Suprapubic skin (tissue), 4 donors: ENCODE measurements at places on chromosomes 16 and 17. TPM values are rescaled to one million over a fixed set of nuclear protein-coding genes. Genes with fewer than 3 reads are reported as not detected.

DNA sequence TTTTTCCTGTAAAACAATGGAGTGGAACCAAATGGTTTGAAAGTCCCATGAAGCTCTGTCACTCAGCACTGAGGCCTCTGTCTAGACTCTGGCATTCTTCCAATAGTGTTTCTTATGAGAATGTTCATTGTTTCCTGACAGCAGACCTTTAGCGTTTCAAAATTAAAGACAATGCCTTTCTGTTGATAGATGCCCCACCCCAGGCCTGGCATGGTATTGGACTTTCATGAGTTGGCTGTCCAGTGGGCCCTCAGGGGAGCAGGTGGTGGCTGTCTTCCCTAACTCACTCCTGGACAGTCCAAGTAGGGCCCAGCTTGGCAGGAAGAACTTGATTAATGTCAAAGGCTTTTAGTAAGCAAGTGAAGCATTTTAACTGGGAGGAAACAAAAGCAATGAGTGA lies 186.5 kb upstream of the CCL2 start:
- no peak for DNase-seq

DNA sequence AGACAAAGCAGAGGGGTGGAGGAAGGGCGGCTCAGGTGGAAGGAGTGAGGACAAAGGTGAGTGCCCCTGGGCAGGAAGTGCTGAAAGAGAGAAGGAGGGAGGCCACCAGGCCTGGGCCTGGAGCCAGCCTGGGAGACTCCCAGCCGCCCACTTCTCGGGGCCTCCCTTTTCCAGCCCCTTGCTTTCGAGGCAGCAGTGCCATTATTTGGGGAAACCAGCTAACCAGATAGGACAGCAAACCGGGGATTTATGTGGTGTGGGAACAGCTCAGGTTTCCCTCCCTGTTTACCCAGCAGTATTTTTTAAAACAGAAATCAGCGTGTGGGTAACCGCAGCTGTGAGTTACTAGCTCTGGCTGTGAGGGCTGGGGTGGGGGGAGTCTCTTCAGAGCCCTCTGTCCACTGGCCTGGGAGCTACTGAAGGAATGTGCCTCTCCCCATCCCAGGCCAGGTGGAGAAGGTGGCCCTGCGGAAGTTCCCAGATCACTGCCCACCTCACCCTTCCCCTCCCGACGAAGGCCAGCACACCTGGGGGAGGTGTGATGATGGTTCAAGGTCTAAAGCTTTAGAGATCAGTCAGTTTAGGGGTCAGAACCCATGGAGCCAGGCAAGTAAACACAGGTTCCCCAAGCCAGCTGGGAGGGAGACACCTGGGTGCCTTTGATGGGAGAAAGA lies 8.4 kb upstream of the MEOX1 start:
- DNase-seq, result no peak

DNA sequence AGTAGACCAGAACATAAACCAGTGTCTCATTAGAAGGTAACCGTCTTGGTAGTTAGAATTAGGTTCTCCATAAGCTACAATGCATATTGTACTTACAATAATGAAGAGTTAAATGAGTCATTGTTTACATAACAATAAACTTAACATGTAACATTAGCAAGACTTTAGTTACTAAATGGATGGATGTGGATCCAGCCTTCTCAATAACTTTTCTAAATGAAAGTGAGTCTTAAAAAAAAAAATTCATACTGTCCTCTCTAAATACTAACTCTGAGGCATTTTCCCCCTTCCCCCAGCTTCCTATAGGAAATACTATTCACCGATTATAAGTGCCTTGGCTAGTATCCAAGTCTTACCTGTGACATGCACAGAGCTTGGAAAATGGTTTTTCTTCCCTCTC lies 155.3 kb downstream of the CYB561 start:
- no peak for DNase-seq

NPIPA7 gene
- total RNA-seq, result 10.0 TPM

ARL5C gene
- total RNA-seq, result not detected

GRCh38 chr16:50178491-50178941 lies 25.4 kb downstream of the TENT4B start:
- no peak for DNase-seq

DNA sequence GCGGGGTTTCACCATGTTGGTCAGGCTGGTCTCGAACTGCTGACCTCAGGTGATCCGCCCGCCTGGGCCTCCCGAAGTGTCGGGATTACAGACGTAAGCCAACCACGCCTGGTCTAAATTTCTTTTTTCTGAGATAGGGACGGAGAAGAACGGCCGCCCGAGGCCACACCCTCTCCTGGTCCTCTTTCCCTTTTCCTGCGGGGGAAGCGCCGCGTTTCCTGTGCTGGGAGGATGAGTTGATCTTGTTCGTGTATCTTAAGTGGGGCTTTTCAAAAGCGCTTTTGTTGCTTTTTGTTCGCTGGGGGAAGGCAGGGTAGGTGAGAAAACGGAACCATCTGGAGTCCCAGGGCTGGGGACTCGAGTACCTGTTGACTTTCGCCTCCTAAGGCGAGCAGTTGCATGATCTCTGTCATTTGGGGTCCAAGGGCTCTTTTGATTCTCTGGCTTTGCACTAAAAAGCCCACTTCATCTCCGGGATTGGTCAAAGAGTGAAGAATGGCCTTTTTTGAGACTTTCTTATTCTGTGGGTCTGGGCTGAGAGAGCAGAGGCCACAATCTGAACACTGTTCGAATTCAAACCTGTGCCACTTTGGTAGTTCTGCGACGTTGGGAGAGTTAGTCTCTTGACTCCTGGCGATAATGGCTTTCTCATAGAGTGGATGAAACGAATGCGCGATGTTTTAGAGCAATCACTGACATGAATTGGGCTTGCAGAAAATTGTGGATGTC lies 1.3 kb downstream of the FUS start:
- DNase-seq, result peak; percentile 79

DNA sequence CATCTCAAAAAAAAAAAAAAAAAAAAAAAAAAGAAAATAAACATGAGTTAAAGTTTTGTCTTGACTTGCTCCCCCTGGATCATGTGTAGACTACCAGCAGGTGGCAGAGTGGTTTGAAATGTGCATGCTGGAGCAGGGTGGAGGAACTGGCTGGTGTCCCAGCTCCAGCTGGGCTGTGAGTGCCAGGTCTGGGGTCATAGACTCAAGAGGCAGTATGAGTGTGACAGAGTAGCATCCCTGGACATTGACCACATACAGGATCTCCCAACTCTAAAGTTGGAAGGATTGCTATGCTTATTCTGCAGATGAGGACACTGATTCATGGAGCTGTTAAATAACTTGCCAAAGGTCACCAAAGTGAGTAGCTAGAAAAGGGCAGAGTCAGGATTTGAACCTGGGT lies 198.0 kb upstream of the MPHOSPH6 start:
- no peak for DNase-seq

ITGA2B gene
- not detected for total RNA-seq

GRCh38 chr16:68902003-68902968 lies 59.0 kb downstream of the TANGO6 start:
- peak; percentile 8 for DNase-seq

DNA sequence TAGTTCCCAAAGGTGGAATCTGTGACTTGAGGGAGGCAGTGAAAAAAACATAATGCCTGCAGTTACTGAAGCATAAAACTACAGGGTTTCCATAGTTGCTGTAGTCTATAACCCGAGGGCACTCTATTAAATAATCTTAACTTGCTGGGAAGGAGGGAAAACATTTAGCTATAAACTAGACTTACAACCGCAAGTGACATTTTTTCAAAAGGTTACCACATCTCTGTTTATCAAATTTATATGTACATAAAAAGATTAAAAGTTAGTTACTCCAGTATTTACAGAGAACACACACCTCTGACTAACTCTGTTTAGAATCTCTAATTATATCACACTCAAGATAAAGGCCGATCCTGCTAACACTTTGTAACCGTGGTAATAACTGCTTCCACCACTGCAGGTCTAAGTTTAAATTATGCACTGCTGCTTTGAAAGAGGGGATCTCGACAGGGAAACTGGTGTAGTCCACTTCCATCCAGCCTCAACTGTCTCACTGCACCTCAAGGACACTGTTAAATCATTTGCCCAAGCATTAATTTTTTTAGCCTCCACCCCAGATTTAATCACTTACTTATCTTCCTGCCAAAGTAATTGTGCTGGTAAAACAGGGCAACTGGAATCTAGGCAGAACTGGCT lies 14.6 kb downstream of the KCNJ16 start:
- DNase-seq, result no peak

- no peak for DNase-seq
Observed at GRCh38 chr16:62738666-62739460, 702.6 kb upstream of the CDH8 start.

DNA sequence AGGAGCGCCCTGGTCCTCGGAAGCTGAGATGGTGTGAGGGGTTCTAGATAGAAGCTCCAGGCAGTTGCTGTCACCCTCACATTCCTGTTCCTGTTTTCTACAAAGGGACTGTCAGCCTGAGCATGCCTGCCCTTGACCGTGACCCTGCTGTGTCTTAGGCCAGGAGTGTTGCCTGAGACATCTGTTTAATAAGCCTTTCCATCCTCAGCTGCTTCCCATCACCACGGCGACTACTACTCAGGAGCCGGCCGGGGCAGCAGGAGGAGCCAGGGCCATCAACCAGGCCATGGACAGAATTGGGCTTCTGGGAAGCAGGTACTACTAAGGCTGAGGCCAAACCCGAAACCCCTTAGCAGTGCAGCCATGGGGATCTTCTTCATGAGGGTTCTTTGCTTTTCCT lies 151.4 kb downstream of the KATNIP start:
- no peak for DNase-seq

DNA sequence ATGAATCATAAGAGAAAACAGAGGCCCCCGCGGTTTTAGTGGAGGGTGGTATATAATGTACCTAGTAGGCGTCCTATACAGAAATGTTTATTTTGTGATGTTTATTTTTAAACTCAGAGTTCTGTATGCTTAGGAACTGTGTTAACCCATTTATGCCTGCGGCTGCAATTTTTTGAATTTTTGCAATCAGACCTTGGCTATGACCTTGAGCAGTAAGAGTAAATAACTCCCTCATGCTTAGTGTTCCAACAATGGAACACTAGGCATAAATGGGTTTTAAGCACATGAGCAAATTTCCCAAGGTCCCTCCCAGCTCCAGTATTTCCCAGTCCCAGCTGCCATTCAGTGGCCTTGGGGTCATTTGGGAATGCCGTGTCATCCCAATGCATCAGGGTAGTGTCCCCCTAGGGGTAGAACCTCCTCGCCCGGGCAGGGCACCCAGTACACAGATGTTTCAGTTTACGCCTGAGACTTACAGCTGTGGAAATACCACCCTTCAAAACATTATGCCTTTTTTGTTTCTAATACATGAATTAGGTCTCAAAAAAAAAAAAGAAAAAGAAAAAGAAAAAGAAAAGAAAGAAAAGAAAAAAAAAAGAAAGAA lies 605.8 kb upstream of the CDH11 start:
- DNase-seq, result no peak

- no peak for DNase-seq
Observed at GRCh38 chr17:41284546-41284945, 9.0 kb downstream of the KRTAP9-7 start.

- no peak for DNase-seq
Observed at GRCh38 chr17:1039511-1040215, 42.7 kb downstream of the TIMM22 start.

GRCh38 chr16:4713663-4714501 lies 20.2 kb downstream of the ANKS3 start:
- DNase-seq, result no peak
